Activated naive CD4-positive, alpha-beta T cell treated with anti-CD3 and anti-CD28 coated beads, Interleukin-2, amount 50 U/mL, for 72 hours (primary cell): ENCODE measurements at places on chromosomes 13 and 19.

DNA sequence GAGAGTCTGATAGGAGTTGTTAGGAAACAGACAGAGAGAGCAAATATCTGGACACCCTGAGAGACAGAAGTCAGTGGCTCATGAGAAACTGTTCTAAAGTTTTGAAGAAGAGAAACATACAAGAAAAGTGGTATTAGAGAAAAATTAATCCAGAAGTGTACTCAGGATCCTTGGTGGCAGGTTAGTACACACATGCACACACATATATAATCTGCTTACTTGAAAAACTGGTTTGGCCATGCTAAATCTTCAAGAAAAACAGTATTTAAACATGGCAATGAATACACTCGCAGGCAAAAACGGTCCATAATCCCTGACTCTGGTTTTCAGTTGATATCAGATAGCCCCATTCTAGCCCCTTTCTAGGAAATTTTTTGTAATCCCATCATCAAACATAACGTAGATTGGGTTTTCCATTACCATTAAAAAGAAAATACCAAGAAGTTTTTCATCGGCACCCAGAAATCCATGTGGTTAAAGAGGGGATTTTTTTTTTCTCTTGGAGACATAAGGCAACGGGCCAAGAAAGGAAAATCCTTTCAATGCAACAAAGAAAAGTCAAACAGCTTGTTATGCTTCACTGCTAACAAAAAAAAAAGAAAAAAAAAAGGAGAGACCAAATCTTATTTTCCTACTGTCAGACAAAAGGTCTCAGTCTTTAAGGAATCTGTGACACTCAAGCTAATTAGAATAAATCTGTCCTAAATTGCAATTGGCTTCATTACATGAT lies 178.0 kb upstream of the MIR17HG start:
- no peak for DNase-seq

DNA sequence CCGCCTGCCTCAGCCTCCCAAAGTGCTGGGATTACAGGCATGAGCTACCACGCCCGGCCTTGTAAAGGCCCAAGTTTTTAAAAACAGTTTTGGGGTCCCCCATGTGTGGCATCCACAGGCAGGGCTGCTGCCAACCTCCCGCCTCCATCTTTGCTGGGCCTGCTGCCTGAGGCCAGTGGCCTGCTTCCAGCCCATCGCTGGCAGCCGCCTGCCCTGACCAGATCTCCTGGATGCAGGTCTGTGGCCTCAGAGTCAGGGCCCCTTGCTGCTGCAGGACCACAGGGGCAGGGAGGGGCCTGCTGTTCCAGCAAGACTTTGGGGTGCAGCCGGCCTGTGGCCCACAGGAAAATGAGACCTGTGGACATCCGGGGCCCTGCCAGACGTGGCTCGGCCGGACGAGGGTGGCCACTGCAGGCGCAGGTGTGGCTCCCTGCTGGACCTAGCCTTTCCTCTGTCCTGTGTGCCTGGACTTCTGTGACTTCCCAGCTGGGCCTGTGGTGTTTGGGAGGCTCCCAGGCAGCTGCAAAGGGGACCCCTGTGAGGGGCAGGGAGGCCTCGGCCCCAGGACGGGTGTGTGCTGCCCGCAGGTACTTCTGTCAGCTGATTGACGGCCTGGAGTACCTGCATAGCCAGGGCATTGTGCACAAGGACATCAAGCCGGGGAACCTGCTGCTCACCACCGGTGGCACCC lies 14.4 kb downstream of the STK11 start:
- no peak for DNase-seq

GRCh38 chr19:38417544-38418506 lies 8.2 kb downstream of the RASGRP4 start:
- DNase-seq, result no peak

- peak; percentile 93 for DNase-seq
These were observed 8.1 kb upstream of the ZNF784 start for GRCh38 chr19:55632463-55632834.

DNA sequence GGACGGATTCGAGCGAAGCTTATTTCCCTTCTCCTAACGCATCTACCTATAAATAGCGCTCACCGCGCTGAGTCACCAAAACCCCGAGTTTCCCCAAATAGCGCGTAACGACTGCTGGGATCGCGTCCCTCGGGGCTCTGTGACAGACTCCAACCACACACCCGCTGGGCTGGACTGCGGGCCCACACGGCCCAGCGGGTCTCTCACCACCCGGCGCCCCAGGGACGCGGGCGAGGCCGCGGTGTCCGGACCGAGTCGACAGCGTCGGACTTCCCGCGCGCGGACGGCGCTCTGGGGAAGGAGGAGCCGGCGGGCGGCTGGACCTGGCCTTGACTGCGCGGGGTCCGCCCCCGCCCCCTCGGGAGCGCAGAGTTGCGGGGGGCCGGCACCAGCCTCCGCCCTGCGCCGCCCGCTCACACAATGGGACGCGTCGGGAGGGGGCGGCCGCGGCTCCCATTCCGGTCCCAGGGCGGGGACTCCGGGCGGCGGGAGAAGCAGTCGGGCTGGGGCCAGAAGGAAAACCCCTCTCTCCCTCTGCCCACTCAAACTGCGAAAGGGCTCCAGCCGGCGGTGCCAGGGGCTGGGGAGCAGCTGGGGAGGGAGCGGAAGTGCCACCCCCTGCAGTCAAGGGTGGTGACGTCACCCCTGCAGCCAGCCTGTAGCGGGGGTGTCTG lies 108.8 kb downstream of the KCNRG start:
- peak; percentile 92 for DNase-seq

- DNase-seq, result no peak
These were observed 96.2 kb downstream of the COL4A2 start for GRCh38 chr13:110403315-110403714.

- DNase-seq, result no peak
These were observed 3.5 kb downstream of the FOSB start for GRCh38 chr19:45471111-45471930.

DNA sequence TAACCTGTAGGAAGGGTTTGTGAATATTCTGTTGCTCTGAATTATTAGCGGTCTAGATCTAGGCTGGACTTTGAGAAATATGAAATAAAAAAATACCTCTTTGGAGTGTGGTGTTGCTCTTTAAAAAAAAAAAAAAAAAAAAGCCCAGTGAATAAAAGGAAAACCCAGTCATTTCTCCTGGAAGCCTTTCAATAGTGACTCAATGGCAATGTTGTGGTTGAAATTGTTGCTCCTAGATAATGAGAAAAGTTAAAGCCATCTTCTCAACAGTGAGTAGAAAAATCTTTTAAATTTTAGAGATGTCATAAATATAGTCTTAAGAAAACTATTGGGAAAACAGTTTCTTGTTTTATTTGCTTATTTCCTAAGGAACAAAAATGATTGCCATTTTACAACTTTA lies 135.3 kb downstream of the RFC3 start:
- DNase-seq, result no peak

- no peak for DNase-seq
These were observed 5.0 kb downstream of the C19orf33 start for GRCh38 chr19:38308926-38309614.

DNA sequence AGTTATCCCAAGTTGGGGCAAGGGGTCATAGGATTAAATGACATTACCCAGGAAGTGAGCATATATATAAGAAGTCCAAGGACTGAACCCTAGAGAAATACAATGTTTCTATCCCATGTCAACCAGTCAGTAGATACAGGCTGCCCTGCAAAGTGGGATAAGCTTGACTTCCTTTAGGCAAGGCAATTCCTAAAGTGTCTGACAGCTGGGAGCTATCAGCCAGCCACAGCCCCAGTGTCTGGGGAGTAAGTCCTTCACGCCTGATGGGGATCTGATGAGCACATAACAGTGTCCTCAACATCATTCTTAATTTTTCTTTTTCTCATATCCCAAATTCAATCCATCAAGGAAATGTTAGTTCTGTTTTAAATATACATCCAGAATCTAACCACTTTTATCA lies 54.1 kb downstream of the DNAJC15 start:
- DNase-seq, result no peak

- no peak for DNase-seq
These were observed 27.3 kb downstream of the B3GLCT start for GRCh38 chr13:31227063-31227462.

- no peak for DNase-seq
These were observed 622 bp downstream of the DNM2 start for GRCh38 chr19:10718205-10719196.

- DNase-seq, result no peak
These were observed 181.6 kb downstream of the KLF12 start for GRCh38 chr13:73952648-73953047.

GRCh38 chr13:112034846-112035245 lies 32.1 kb upstream of the SOX1 start:
- DNase-seq, result no peak

GRCh38 chr19:6241056-6241455 lies 38.7 kb downstream of the MLLT1 start:
- no peak for DNase-seq

DNA sequence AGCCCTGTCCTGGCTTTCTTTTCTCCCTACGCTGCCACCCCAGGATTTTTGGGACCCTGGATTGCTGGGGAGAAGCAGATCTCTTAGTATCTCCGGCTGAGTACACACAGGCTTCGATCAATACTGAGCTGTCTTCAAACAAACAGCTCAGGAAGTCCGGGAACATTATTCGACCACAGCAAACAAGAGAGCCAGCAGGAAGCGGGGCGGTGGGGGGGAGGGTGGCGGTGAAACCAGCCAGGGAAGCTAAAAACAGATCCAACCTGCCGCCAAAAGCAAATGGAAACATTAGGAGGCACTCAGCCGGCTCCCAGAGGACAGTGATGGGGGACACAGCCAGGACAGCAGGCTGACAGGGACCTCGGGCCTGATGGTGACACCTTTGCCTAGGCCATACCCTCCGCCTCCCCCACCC lies 12.2 kb upstream of the BCAM start:
- no peak for DNase-seq

- no peak for DNase-seq
These were observed 12.1 kb downstream of the CCDC70 start for GRCh38 chr13:51873837-51874236.

DNA sequence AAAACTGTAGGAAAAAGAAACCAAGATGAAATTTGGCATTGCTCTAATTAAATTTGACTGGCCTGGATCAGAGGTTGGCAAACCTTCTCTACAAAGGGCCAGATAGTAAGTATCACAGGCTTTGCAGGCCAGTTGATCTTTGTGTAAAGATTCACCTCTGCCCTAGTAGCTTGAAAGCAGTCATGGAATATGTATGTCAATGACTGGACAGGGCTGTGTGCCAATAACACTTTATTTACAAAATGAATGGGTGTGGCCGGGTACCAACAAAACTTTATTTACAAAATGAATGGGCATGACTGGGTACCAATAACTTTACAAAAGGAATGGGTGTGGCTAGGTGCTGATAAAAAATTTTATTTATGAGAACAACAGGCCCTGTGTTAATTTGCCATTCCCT lies 20.0 kb downstream of the SIN3B start:
- no peak for DNase-seq

GRCh38 chr13:45320876-45321629 lies 19.9 kb downstream of the TPT1 start:
- no peak for DNase-seq

GRCh38 chr13:99803141-99803540 lies 168.4 kb downstream of the ZIC5 start:
- DNase-seq, result no peak

GRCh38 chr13:43058318-43058674 lies 34.9 kb downstream of the DNAJC15 start:
- no peak for DNase-seq

GRCh38 chr19:13840305-13841085 lies 36.4 kb upstream of the NANOS3 start:
- no peak for DNase-seq

- no peak for DNase-seq
These were observed 7.0 kb downstream of the U2AF2 start for GRCh38 chr19:55661826-55662225.

- DNase-seq, result no peak
These were observed 49.9 kb downstream of the SLC7A9 start for GRCh38 chr19:32819419-32820400.

DNA sequence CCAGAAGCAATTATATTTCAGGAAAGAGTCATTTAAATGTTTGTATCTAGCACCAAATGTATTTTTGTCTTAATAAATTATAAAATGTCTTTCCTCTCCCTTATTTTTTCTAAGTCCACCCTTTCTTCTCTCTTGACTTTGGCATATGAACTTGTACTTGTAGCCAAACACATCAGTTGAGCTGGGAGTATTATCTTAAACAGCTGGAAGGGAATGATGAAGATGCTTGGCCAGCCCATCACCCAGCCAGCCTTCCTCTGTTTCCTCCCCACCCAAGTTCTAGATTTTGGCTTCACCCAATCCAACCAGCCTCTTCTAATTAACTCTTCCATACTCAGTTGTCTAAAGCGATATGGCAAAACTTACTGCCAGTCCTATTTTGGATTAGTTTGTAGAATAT lies 272.5 kb downstream of the ENOX1 start:
- DNase-seq, result no peak

- no peak for DNase-seq
These were observed 1.5 kb downstream of the ENOX1 start for GRCh38 chr13:43785261-43785649.

DNA sequence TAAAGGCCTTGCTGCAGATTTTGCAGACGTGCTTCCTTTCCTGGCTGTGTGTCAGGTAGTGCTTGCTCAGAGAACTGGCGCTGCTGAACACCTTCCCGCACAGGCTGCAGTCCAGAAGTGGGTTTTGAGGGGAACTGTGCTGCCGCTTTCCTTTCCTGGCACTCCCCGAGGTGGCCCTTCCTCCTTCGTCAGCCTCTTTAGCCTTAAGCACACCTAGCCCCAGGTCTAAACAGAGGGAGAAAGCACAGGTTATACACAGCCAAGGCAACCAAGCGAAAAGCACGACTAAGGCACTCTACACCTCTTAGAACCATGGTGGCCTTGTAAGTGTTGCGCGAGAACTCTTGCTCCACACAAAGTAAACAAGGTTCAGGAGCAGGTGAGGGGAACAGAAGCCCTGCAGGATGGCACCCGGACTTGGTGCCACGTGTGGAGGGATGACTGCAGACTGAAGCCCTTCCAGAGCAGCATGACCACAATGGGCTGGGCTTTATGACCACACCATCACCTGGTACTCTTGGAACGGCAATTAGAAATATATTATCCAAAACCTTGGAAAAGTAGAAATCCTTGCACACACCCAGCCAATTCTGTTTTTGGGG lies 23.6 kb downstream of the ZNF541 start:
- no peak for DNase-seq

DNA sequence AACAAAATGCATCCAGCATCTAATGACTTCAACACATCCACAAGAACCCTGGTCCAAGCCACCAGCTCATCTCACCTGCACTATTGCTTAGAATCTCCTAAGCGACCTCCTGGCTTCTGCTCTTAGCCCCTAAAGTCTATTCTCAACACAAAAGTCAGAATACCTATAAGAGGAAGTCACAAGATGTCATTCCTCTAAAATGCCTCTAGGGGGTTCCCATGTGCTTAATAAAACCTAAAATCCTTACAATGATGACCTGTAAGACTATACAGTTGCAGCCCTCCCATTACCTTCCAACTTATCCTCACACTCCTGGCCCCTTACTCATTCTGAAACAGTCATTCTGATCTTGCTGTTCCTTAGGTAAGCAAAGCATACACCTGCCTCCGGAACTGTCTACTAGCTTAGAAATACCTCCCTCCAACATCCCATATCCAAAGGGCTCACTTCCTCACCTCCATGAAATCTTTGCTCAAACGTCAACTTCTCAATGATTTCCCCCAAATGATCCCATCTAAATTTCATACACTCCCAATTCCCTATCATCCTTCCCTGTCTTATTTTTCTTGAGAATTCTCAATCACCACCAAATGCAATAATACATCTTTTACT lies 10.0 kb downstream of the ATP7B start:
- no peak for DNase-seq
